Foreskin keratinocyte (primary cell): ENCODE measurements at places on chromosomes 1 and 21. TPM values are rescaled to one million over a fixed set of nuclear protein-coding genes. Genes with fewer than 3 reads are reported as not detected.

The LMX1A gene
- total RNA-seq = not detected in 2 replicates

- DNase-seq = no peak
These were observed 228.6 kb downstream of the TTLL7 start for GRCh38 chr1:83770319-83770661.

DNA sequence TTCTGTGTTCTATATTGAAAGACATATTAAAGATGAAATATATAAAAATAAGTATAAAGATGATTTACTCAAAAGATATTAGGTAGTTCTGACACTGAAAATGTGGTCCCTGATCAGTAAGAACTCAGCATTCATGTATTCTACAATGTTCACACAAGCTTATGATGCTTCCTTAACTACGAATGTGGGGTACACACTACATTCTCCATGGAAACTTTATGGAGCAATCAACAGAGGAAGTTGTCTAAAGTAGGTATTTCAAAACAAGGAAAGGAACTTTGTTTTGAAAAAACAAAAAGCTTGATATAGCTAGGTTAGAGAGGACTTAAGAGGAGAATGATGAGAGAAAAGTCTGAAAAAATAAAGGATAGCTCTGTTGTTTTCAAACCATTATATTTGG is 119.7 kb upstream of the RGS18 start:
- no peak for DNase-seq

GRCh38 chr1:230248016-230248888 is 177.9 kb downstream of the PGBD5 start:
- DNase-seq = no peak

The ATAD3B gene
- total RNA-seq = 46.1 and 51.0 TPM in 2 replicates

DNA sequence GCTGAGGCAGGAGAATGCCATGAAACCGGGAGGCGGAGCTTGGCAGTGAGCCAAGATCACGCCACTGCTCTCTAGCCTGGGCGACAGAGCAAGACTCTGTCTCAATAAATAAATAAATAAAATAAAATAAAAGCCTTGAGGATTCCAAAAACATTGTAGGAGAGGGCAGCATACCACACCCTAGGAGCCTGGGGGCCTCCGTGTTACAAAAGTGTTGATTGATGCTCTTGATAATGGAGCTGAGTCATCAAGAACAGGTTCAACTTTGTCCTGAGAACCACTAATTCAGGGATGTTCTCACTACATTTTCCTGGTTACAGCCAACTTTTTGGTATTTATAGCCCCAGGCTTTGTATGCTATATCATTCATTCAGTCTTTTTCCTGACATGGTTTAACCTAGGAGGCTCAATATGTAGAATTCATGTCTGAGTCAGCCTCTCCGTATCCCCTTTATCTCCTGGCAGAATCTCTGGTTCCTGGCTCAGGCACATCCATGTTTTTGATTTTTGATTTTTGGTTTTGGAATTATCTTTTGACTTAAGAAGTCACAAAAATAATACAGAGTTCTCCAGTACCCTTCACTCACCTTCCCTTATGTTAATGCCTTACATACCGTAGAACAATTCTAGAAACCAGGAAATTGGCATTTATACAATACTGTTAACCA is 69.4 kb downstream of the LRRC8D start:
- DNase-seq = peak; percentile 99

- DNase-seq = no peak
These were observed 8.4 kb upstream of the PM20D1 start for GRCh38 chr1:205858141-205858961.

GRCh38 chr1:246104927-246105326 is 402.2 kb downstream of the SMYD3 start:
- DNase-seq = peak; percentile 39

GRCh38 chr1:203871114-203871880 is 9.9 kb downstream of the SNRPE start:
- peak; percentile 38 for DNase-seq

GRCh38 chr1:37474697-37475379 is 458 bp downstream of the ZC3H12A start:
- DNase-seq = no peak

DNA sequence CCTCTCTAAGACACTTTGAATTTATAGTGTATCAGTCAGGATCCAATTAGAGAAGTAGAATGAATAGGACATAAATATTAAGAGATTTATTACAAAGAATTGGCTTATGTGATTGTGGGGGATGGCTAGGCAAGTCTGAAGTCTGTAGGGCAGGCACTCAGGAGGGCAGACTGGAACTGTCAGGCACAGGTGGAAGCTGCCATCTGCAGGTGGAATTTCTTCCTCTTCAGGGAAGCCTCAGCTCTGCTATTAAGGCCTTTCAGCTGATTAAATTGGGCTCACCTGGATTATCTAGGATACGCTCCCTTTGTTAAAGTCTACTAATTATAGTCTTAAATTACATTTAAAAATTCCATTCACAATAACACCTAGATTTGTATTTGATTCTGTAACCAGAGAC is 92.0 kb upstream of the HAO2 start:
- no peak for DNase-seq

DNA sequence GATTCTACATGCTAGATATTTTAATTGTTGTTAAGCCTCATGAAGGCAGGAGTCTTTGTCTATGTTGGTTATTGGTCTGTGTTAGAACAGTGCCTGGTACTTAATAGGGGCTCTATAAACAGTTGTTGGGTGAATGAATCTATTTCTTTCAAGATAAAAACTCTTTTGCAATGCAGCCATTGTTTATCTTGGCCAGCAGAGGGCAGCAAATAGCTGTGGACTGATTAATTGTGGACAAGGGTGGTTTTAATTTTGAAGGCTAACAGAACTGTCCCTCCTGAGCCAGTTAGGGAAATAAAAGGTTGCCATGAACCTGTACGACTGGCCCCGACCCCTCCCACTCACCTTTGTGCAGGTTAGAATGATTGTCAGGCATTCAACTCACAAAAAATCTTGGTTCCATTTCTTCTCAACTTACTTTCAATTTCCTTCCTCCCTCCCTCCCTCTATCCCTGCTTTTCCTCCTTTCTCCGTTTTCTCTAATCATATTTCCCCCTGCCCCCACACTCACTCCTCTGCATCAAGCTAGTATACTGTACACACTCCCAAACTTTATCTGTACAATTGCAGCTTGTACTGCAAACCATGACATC is 66.3 kb upstream of the DIRAS3 start:
- no peak for DNase-seq

GRCh38 chr1:30234091-30234490 is 489.3 kb downstream of the MATN1 start:
- no peak for DNase-seq

The CAMK2N1 gene
- 57.3 and 76.4 TPM in 2 replicates for total RNA-seq

GRCh38 chr1:227934476-227935313 is 13.0 kb downstream of the WNT9A start:
- peak; percentile 85 for DNase-seq

The HAPLN2 gene
- total RNA-seq = not detected in 2 replicates

DNA sequence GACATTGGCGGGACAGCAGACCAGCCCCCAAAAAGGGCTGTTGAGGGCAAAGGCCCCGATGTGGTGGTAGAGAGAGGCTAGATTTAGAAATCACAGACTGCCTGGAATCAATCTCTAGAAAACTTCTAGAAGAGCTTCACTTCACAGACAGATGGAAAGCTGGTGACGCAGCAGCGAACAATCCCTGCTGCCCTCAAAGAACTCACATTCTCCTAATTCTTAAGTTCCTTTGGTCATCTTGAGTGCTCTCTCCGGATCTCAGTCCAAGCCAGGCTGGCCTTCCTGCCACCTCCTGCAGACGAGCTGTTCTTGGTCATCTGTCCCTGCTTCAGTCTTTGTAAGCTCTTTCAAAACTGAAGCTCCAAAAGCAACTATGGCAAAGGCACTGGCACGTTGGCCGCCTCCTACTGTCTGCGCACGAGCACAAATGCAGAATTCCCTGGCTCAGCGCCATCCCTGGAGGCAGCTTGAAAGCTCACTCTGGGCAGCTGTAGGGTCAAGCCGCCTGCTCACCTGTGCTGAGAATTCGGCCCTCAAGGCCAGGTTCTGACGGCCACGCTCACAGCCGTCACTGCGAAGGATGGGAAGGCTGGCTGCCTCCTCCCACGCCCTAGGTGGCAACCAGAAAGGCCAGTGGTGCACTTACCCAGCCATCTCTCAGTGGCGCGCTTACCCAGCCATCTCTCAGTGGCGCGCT is 110.6 kb downstream of the NPHP4 start:
- DNase-seq = no peak

The LINGO4 gene
- not detected in 2 replicates for total RNA-seq

The NIBAN1 gene
- total RNA-seq = 22.6 and 28.2 TPM in 2 replicates

DNA sequence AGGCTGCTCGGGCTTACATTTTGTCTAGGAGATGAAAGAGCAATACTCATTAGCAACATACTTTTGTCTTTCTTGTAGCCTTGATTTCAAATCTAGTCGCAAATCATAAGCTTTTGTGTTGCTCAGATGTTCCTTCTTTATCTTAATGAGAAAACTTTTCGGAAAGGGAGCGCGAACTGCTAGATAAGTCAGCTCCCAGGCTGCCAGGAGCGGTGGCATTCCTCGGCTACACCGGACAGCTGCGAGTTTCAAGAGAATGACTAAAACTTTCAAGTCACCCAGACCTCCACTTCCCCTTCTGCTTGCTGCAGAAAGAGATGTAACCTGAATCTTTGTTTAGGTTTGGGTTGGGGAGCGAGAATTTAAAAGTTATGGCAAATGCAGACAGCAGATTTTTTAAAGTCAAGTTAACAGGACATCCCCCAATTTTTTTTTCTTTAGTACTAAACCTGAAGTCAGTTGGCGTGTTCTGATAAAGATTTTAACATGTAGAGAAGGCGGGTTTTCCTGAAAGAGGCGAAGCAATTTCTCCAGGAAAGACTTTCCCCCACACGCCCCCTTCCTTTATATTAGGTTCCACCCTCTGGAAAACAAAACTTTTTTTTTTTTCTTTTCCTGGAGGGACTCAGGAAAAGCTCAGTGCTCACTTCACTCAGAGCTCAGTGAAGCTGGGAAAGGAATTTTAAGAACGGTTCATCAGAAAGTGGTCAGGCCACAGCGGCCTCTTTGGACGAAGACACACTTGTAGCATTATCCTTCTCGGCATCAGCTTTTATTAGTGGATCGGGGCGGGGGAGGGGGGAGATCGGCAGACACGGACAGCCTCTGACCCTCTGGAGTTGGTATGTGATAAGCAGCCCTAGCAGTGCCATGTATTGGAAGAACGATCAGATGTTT is at the start of gene LHX8:
Gene LHX8 (plus strand): TSS at position 639 of the 897 bp plus-strand sequence. CDS start 2,227 bp downstream, outside the sequence.
- no peak for DNase-seq

The CCDC185 gene
- not detected in 2 replicates for total RNA-seq

DNA sequence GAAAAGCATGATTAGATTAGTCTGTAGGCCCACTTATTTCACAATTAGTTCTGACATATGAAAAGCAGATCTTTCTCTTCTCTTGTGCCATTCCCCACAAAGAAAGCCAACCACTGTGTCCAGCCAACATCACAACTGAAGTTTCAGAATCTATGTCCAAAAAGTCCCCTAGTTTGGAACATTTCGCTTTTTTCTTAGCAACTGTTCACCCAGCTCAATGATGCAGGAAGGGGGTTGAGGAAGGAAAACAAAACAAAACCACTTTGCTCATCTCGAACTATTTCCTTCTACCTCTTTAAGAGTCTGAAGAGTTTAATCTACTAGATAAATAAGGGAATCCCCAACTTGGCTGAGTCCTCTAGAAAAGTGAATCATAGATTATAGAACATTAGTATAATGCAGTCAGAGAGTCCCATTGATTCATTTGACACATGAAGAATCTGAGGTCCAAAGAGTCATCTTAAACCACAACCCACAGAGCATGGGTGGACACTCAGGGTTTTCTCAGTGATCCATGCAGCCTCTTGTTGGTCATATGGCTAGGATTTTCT is 159.3 kb upstream of the SGIP1 start:
- peak; percentile 73 for DNase-seq

The SPAG17 gene
- total RNA-seq = 0.10 and 0.39 TPM in 2 replicates

The MSH4 gene
- total RNA-seq = 0.03 and 0.07 TPM in 2 replicates

- no peak for DNase-seq
These were observed 100.6 kb downstream of the CRYAA start for GRCh38 chr21:43269440-43269839.

The JAM2 gene
- not detected in 2 replicates for total RNA-seq

- peak; percentile 72 for DNase-seq
These were observed 858.7 kb downstream of the USP25 start for GRCh38 chr21:16588433-16588860.

The A3GALT2 gene
- total RNA-seq = not detected in 2 replicates

The S100A3 gene
- 14.3 and 18.5 TPM in 2 replicates for total RNA-seq
